ENCODE measurements at places on chromosomes 1 and 21.

GRCh38 chr21:34144224-34144623 is 70.8 kb downstream of the MRPS6 start:
- no peak for DNase-seq

DNA sequence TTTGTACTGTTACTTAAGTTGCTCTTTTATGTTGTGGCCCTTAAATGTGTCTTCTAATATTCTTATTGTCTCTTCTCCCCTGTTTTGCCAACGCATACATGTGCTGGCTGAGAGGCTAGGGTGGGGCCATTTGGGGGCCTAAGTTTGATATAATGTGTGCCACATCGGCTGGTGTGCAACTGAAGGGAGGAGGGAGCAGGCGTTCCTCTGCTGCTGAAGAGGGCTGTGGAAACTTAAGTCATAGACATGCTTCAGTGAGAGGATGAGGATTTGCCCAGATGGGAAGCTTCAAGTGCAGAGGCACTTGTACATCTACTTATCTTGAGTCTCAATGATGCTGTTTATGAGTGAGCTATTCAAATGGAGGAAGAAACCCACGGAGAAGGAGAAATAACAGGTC is 630.6 kb downstream of the LMO4 start:
- no peak for DNase-seq

- DNase-seq, result no peak
Measured at GRCh38 chr1:19423130-19423529, 62.2 kb downstream of the CAPZB start.

DNA sequence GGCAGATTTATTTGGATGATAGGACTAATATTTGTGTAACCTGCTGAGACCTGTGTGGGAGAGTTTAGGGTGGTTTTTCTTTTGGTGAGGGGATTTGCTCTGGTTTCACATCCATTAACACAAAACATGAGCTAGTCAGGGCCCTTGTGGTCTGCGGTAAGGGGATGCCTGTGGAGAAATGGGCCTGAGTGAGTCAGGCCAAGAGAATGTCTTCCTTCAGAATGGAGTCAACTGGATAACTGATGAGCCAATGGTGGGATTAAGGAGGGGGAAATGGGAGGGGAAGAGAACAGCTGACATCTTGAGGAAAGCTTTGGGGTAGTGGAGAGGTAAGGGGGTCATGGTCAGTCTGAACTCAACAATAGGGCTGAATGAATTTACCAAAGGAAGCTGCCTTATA is 13.9 kb downstream of the WNT2B start:
- DNase-seq, result no peak

DNA sequence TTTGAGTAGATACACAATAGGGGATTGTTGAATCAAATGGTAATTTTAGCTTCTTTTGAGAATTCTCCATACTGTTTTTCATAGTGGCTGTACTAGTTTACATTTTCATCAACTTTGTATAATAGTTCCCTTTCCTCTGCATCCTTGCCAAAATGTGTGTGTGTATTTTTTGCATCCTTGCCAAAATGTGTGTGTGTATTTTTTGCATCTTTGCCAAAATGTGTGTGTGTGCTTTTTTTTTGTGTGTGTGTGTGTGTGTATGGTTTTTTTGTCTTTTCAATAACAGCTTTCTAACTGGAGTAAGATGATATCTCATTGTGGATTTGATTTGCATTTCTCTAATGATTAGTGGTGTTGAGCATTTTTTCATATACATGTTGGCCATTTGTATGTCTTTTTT is 105.4 kb downstream of the ATP6V1G3 start:
- no peak for DNase-seq

- no peak for DNase-seq
Measured at GRCh38 chr1:119715542-119715941, 3.8 kb downstream of the PHGDH start.

DNA sequence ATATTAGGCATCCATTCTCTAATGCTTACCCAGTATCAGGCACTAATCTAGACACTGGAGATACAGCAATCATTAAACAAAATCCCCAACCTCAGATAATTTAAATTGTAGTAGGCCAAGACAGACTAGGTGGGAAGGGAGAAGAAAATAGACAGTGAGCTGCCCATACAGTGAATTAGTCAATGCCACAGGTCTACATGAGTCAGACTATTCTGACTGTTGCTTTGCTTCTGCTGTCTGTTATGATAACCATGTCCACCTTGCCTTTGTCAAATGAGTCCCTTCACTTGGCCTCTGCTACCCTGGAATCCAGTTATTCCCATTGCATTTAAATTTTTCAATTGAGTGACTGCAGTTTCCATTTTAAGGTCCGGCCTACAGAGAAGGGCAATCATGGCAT is 59.5 kb downstream of the PIK3R3 start:
- no peak for DNase-seq

All from WERI-Rb-1 (cell line).